ENCODE measurements at places on chromosomes 4 and X. TPM values are rescaled to one million over a fixed set of nuclear protein-coding genes. Genes with fewer than 3 reads are reported as not detected.

Gene SSX2
- not detected for total RNA-seq

Gene PABPC5
- total RNA-seq = 0.40 TPM

DNA sequence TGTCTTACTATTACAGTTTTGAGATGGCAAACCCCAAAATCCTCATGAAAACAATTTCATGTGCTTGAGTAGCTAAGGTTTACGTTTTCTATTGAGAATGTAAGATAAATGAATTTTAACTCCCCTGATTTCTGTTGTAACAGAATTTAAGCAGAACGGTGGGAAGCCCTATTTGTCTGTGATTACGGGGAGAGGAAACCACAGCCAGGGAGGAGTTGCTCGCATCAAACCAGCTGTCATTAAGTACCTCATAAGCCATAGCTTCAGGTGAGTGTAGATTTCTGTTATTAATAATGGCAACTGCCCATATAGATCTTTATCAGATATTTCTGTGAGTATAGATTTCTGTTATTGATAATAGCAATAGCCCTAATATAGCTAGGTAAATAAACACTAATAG, 44.2 kb upstream of the RHOH start:
- H3K4me1 ChIP-seq = no peaks in the 10 kb centered on the region
- DNase-seq = no peak
- no peaks in the 10 kb centered on the region for H3K27me3 ChIP-seq
- no peak overlapping the region for H3K4me3 ChIP-seq

DNA sequence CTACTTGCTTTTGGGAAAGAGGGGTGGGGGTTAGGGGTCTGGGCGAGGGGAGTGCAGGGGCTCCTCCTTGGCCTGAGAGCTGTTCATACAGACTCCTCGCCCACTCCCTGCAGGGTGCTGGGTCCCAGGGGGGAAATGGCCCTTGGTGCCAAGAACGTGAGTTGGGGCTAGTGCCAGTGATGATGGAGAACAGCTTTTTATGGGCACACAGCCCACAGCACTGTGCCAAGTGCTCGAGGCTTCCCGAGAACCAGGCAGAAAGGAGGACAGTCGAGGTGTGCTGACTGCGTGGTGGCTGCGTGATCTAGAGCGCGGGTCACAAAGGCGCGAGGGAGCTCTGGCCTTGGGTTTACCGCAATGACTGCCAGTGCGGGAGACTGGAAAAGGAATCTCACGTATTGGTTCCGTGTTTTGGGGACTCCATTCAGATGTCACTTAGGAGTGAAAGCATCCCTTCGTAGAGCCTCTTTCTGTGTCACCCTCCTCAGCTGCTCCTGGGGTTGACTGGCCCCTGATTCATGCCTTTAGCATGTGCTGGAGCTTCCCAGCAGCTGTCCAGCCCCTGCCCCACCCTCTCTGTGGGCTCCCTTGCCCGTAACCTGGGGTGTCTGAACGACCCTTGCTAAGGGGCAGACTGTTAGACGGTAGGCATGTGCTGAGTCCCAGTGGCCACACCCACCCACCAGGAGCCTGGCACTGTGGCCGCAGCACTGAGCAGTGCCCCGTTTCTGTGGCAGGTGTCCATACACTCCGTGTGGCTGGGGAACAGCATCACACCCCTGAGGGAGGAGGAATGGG, 20.9 kb upstream of the MSANTD1 start:
- H3K36me3 ChIP-seq = peaks cover 11% of the 10 kb centered on the region
- H3K27me3 ChIP-seq = no peaks in the 10 kb centered on the region
- no peak for DNase-seq
- no peak overlapping the region for H3K27ac ChIP-seq
- H3K4me1 ChIP-seq = no peaks in the 10 kb centered on the region

Gene NXF2B
- not detected for total RNA-seq

GRCh38 chr4:41815473-41815872, 66.9 kb upstream of the PHOX2B start:
- H3K36me3 ChIP-seq = no peaks in the 10 kb centered on the region
- H3K4me3 ChIP-seq = no peak overlapping the region
- no peak overlapping the region for H3K27ac ChIP-seq
- peaks cover 25% of the 10 kb centered on the region for H3K27me3 ChIP-seq
- DNase-seq = peak; percentile 26

GRCh38 chr4:155426953-155427352, 50.2 kb upstream of the MAP9 start:
- H3K4me3 ChIP-seq = no peak overlapping the region
- H3K4me1 ChIP-seq = peaks cover 12% of the 10 kb centered on the region
- H3K27ac ChIP-seq = no peak overlapping the region
- H3K27me3 ChIP-seq = no peaks in the 10 kb centered on the region

Gene SLC2A9
- total RNA-seq = 0.11 TPM

- DNase-seq = no peak
- H3K27ac ChIP-seq = no peak overlapping the region
- H3K27me3 ChIP-seq = no peaks in the 10 kb centered on the region
- peaks cover 37% of the 10 kb centered on the region for H3K36me3 ChIP-seq
Observed at GRCh38 chrX:13755254-13755653, 20.7 kb downstream of the OFD1 start.

DNA sequence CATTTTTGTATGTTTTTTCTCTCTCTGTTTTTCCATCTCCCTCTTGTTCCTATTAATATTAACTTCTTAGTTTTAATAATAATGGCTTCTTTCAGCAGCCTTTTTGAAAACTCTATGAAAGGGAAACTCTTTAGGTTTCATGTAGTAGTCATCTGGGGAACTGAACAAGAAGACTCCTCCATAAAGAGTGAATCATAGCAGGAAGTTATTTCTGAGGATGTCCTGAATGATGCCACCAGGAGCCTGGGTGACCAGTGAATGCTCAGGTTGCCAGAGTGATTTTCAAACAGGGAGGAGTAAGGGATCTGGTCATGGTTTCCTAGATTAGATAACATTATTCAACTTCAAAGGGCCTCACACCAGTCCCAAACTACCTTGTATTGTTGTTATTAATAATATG, 212.8 kb upstream of the PDE5A start:
- no peaks in the 10 kb centered on the region for H3K36me3 ChIP-seq
- no peaks in the 10 kb centered on the region for H3K4me1 ChIP-seq
- DNase-seq = peak; percentile 9
- H3K27ac ChIP-seq = no peak overlapping the region
- H3K27me3 ChIP-seq = no peaks in the 10 kb centered on the region

DNA sequence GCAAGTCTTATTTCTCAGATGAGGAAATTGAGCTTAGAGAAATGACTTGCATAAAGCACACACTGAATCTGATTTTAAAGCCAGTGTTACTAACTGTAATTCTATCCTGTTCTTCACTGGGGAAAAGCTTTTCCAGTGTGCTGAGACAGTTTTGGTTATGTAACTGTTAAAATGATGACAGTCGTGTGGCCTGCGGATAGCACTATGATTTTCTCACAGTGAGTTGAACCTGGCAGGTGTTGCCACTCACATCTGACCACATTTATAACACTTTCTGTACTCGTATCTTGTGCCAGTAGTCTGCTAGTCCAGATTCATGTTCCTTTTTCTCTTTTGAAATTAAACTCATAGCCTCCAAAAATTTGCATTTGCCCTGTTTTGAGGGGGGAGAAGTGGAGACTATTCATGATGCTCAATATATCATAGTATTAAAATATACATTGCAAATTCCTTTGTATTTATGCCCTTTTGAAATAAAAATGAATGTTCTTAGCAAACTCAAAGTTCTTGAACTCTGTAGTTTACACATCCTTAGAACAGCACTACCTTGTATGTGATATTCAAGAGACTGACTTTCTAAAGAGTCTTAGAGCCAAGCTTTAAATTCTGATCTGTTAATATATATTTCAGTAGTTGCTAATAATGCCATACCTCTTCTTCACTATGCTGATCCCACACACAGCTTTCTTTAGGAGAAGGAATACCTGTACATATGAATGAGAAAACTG, 132.3 kb downstream of the PDLIM5 start:
- H3K4me3 ChIP-seq = no peak overlapping the region
- no peak for DNase-seq
- H3K27me3 ChIP-seq = no peaks in the 10 kb centered on the region
- H3K4me1 ChIP-seq = peaks cover 10% of the 10 kb centered on the region
- H3K36me3 ChIP-seq = 0 out of 2 replicates have a peak, but pooled peaks cover 2% of the 10 kb centered on the region

Gene ANTXR2
- total RNA-seq = 43.9 TPM

- no peak for DNase-seq
- no peaks in the 10 kb centered on the region for H3K4me1 ChIP-seq
- no peaks in the 10 kb centered on the region for H3K36me3 ChIP-seq
Observed at GRCh38 chr4:81541161-81541945, 69.6 kb upstream of the RASGEF1B start.

GRCh38 chr4:152454398-152455011, 81.4 kb downstream of the FBXW7 start:
- H3K36me3 ChIP-seq = no peaks in the 10 kb centered on the region
- no peaks in the 10 kb centered on the region for H3K27me3 ChIP-seq
- H3K4me1 ChIP-seq = peaks cover 18% of the 10 kb centered on the region
- no peak overlapping the region for H3K4me3 ChIP-seq
- peak; percentile 53 for DNase-seq

Gene KIT
- not detected for total RNA-seq

Gene CXCL3
- 28.9 TPM for total RNA-seq

- no peaks in the 10 kb centered on the region for H3K36me3 ChIP-seq
- H3K4me1 ChIP-seq = peaks cover 17% of the 10 kb centered on the region
- DNase-seq = no peak
- no peak overlapping the region for H3K4me3 ChIP-seq
- H3K27me3 ChIP-seq = no peaks in the 10 kb centered on the region
- H3K27ac ChIP-seq = no peak overlapping the region
Observed at GRCh38 chr4:26574563-26574962, 9.3 kb upstream of the TBC1D19 start.

DNA sequence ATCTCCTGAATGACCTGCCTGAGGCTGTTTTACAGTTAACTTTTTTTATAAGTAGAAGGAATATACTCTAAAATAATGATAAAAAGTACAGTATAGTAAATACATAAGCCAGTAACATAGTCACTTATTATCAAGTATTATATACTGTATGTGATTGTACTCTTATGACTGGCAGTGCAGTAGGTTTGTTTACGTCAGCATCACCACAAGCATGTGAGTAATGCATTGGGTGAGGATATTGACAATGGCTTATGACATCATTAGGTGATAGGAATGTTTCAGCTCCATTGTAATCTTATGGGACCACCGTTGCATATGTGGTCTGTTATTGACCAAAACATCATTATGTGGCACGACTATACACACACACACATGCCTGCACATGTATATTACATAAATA, 20.5 kb downstream of the NUDT9 start:
- DNase-seq = no peak
- no peaks in the 10 kb centered on the region for H3K4me1 ChIP-seq
- no peak overlapping the region for H3K4me3 ChIP-seq
- H3K36me3 ChIP-seq = peaks cover 4% of the 10 kb centered on the region
- H3K27ac ChIP-seq = no peak overlapping the region
- H3K27me3 ChIP-seq = no peaks in the 10 kb centered on the region

Gene ZFX
- total RNA-seq = 21.0 TPM

DNA sequence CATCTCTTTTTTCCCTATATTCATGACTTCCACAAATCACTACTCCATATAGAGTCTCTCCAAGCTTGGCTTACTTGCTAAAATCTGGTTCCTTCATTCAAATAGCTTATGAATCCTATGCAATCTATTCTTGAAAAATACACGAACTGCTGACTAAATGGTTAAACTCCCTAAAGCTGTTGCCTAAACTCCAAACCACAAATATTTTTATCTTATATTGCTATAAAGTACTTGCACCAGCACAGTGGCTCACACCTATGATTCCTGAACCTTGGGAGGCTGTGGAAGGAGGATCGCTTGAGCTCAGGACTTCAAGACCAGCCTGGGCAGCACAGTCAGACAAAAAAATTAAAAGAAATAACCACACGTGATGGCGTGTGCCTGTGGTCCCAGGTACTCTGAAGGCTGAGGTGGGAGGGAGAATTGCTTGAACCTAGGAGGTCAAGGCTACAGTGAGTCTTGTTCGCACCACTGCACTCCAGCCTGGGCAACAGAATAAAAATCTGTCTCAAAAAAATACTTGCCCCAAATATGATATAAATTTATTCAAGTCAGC, 2.2 kb downstream of the FBXO8 start:
- peaks cover 16% of the 10 kb centered on the region for H3K4me1 ChIP-seq
- H3K27ac ChIP-seq = no peak overlapping the region
- H3K36me3 ChIP-seq = 0 out of 2 replicates have a peak, but pooled peaks cover 5% of the 10 kb centered on the region

GRCh38 chr4:59537246-59537886, 1662.8 kb upstream of the ADGRL3 start:
- no peaks in the 10 kb centered on the region for H3K36me3 ChIP-seq
- no peaks in the 10 kb centered on the region for H3K27me3 ChIP-seq
- H3K4me1 ChIP-seq = peaks cover 13% of the 10 kb centered on the region
- peak overlapping the region; percentile 46 for H3K4me3 ChIP-seq
- peak; percentile 73 for DNase-seq

Gene DMRTC1B
- not detected for total RNA-seq

Gene GLRB
- 4.1 TPM for total RNA-seq

Gene ADRA2C
- total RNA-seq = 0.52 TPM

DNA sequence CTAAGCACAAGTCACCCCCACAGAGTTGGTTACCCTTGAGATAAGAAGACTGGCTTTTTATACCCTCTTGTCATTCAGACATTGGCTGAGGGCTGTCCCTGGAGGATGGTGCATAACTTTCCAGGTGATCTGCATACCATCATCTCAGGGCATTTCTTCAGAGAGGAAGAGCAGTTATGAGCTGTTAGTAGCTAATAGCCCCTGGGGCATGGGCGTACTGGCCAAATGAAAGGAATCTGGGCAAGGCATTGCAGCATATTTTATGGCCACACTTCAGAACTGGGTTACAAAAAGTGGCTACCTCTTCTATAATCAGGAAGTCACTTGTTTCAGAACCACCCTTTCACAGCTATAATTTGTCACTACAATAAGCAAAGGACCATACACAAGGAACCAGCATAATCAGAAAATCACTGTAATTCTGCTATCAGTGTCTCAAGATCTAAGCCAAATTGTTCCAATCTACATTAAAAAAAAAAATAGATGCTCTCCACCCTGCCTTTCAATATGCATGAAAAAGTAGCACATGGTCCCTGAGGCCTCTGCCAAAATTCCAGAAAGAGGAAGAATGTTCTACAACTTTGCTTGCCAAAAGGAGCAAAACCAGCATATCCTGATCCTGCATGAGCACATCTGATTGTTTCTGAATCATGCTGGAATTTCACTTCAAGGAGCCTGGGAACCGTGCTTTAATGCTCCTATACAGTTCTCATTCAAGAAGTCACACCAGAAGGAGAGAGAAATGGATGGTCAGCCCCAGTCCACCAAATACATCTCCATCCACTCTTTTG, 92.0 kb downstream of the TMEM144 start:
- peak; percentile 74 for DNase-seq
- H3K4me1 ChIP-seq = peaks cover 24% of the 10 kb centered on the region
- H3K27ac ChIP-seq = peak overlapping the region; percentile 70
- H3K27me3 ChIP-seq = no peaks in the 10 kb centered on the region
- no peaks in the 10 kb centered on the region for H3K36me3 ChIP-seq
- no peak overlapping the region for H3K4me3 ChIP-seq

- no peaks in the 10 kb centered on the region for H3K36me3 ChIP-seq
- H3K27ac ChIP-seq = peak overlapping the region; percentile 73
- DNase-seq = peak; percentile 98
- H3K4me1 ChIP-seq = peaks cover 46% of the 10 kb centered on the region
Observed at GRCh38 chr4:57405359-57405758, 295.2 kb upstream of the IGFBP7 start.

Gene ARMCX1
- total RNA-seq = not detected

GRCh38 chr4:174763454-174764104, 65.5 kb downstream of the GLRA3 start:
- H3K27ac ChIP-seq = no peak overlapping the region
- DNase-seq = peak; percentile 4
- no peaks in the 10 kb centered on the region for H3K36me3 ChIP-seq
- H3K4me1 ChIP-seq = peaks cover 9% of the 10 kb centered on the region

GRCh38 chrX:15675490-15675921, 10.9 kb upstream of the CLTRN start:
- H3K27ac ChIP-seq = peak overlapping the region; percentile 96
- no peaks in the 10 kb centered on the region for H3K27me3 ChIP-seq
- H3K36me3 ChIP-seq = peaks cover 5% of the 10 kb centered on the region
- H3K4me3 ChIP-seq = peak overlapping the region; percentile 87

Data from PC-3 (cell line).